Mesothelial cell of epicardium (in vitro differentiated cells): ENCODE measurements at places on chromosomes 16 and 17. TPM values are rescaled to one million over a fixed set of nuclear protein-coding genes. Genes with fewer than 3 reads are reported as not detected.

GRCh38 chr16:49643429-49644144 is 212.3 kb downstream of the ZNF423 start:
- DNase-seq = no peak
- H3K4me3 ChIP-seq = no peak overlapping the region
- no peak overlapping the region for H3K27ac ChIP-seq
- peaks cover 11% of the 10 kb centered on the region for H3K36me3 ChIP-seq
- H3K27me3 ChIP-seq = no peaks in the 10 kb centered on the region

DNA sequence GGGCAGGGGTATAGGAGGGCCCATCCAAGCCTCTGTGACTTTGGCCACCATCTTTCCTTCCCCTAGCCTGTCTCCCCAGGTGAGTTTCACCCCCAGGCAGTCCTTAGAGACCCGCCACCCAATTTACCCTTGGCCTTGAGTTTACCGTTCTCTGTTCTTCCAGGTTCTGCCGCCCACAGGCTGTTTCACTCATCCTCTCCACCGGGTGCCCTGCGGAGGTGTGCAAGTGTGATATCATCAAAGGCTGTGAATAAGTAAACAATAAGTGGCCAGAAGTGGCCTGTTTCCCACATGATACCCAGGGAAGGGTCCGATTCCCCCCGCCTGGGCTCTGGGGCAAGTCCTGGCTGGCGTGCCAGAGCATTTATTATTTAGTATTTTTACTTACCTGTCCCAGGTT is 15.1 kb upstream of the TLCD3B start:
- H3K4me1 ChIP-seq = no peaks in the 10 kb centered on the region
- H3K4me3 ChIP-seq = no peak overlapping the region
- H3K36me3 ChIP-seq = no peaks in the 10 kb centered on the region
- H3K27ac ChIP-seq = no peak overlapping the region

Gene WSCD1
- 1.4 to 1.6 TPM (median 1.5 TPM) in 3 replicates for total RNA-seq

DNA sequence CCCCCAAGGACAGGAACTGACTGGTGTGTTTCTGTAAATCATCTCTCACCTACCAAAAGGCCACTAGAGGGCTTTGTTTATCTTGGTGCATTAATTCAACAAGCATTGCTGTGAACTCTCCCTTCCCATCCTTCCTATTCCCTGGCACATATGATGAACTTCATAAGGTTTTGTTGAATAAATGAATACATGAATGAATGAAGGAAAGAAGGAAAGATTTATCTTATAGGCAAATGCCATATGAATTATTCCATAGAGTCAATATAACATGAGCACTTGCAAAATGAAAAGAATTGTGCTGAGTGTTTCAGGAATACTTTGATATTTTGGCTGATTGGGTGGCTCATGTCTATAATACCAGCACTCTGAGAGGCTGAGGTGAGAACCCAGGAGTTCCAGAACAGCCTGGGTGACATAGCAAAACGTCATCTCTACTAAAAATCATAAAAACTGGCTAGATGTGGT is 4.3 kb downstream of the SPDYE4 start:
- no peak for DNase-seq
- peaks cover 21% of the 10 kb centered on the region for H3K27me3 ChIP-seq
- H3K36me3 ChIP-seq = no peaks in the 10 kb centered on the region

DNA sequence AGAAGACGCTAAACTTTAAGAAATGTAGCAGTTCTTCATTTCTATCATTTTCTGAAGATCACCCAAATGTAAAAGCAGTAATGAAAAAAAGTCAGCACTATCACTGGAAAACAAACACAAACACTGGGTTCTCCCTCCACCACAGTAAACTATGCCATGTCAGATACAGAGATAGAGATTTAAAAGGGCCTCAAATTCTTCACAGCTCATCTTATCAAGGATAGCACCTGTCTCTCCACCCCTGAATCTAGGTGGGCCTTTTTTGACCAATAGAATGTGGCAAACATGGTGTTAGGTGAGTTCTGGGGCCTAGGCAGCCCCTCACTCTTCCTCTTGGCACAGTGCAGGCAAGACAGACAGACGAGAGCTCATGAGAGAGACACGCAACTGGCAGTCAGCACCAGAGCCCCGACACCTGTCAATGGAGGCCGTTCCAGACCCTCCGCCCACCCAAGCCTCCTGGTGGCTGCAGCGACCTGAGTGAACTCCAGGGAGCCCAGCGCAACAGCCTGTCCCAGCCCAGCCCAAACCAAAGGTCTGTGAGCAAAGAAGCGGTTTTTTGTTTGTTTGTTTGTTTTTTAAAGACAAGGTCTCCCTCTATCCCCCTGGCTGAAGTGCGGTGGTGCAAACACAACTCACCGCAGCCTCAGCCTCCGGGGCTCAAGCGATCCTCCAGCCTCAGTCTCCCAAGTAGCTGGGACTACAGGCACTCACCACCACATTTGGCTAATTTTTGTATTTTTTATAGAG is 79.8 kb downstream of the TBC1D16 start:
- H3K4me3 ChIP-seq = no peak overlapping the region
- H3K27me3 ChIP-seq = no peaks in the 10 kb centered on the region
- no peak overlapping the region for H3K27ac ChIP-seq
- peaks cover 3% of the 10 kb centered on the region for H3K36me3 ChIP-seq

Gene OTOA
- 0.09 to 0.25 TPM (median 0.25 TPM) in 3 replicates for total RNA-seq

Gene KRTAP4-1
- total RNA-seq = not detected in 3 replicates
